ENCODE measurements at places on chromosomes 7 and 10.

DNA sequence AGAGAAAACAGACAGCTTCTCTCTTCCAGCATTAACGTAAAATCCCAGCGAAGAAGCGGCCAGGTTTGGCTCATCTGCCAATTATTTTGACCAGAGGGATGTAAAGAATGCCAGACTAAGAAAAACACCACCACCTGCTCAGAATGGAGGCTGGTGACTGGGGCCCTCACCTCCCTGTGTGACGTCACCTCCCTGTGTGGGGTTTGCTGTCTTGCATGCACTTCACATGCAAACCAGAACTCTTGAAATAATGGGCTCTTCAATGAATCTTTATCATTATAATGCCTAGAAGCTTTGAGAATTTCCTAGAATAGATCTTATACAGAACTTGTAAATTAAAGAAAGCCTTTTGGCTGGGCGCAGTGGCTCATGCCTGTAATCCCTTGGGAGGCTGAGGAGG lies 101.8 kb upstream of the WAC start:
- no peak for DNase-seq

DNA sequence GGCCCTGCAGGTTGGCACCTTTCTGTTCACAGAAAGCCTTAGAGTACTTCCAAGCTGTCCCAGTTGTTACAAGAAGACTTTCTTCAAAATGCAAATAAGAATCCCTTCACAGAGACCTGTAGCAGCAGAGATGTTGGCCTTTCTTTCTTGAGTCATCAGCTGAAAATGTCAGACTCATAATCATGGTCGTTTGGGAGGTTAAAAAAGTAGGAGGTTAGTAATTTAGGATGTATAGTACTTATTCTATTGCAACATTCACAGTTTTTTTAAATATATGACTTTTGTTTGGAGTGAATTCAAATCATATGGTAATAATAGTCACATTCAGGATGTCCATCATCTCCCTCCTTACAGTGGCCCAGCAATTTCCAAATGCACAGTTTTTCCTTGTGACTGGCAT lies 223.9 kb upstream of the GLI3 start:
- DNase-seq: no peak

- no peak for DNase-seq
Observed at GRCh38 chr7:47100817-47101435, 481.0 kb downstream of the TNS3 start.

- no peak for DNase-seq
Observed at GRCh38 chr10:36388166-36388565, 737.2 kb upstream of the ANKRD30A start.

- no peak for DNase-seq
Observed at GRCh38 chr10:126448091-126448490, 59.8 kb upstream of the ADAM12 start.

- no peak for DNase-seq
Observed at GRCh38 chr7:143288836-143289235, 685 bp downstream of the CASP2 start.
